ENCODE measurements at places on chromosomes 1 and 21.

- DNase-seq: no peak
These were observed 2.4 kb downstream of the PGLYRP4 start for GRCh38 chr1:153346077-153346723.

- no peak for DNase-seq
These were observed 18.1 kb downstream of the PCSK9 start for GRCh38 chr1:55057270-55057955.

GRCh38 chr1:228214921-228215662 is 7.2 kb downstream of the OBSCN start:
- DNase-seq: no peak

- DNase-seq: no peak
These were observed 61.0 kb downstream of the TOR3A start for GRCh38 chr1:179142889-179143299.

GRCh38 chr1:22090867-22091266 is 38.4 kb downstream of the CDC42 start:
- no peak for DNase-seq

DNA sequence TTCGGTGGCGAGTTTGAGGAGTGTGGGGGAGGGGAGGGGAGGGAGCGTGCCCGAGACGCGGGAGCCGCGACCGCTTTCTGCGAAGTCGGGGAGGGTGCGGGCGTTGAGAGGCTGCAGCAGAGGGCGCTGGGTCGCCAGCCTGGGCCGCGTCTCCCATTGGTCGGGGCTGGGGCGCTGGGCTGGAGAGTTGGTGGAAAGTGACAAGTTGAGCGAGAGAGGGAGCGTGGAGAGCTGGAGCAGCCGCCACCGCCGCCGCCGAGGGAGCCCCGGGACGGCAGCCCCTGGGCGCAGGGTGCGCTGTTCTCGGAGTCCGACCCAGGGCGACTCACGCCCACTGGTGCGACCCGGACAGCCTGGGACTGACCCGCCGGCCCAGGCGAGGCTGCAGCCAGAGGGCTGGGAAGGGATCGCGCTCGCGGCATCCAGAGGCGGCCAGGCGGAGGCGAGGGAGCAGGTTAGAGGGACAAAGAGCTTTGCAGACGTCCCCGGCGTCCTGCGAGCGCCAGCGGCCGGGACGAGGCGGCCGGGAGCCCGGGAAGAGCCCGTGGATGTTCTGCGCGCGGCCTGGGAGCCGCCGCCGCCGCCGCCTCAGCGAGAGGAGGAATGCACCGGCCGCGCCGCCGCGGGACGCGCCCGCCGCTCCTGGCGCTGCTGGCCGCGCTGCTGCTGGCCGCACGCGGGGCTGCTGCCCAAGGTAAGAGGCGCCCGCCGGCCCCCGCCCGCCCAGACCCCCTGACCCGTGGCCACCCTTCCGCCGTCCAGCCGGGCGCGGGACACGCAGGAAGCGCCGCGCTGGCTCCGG is at the start of gene ROR1:
Gene ROR1, plus strand, starts transcription at position 203 of the 802 bp plus-strand sequence.
- DNase-seq: peak; percentile 63

DNA sequence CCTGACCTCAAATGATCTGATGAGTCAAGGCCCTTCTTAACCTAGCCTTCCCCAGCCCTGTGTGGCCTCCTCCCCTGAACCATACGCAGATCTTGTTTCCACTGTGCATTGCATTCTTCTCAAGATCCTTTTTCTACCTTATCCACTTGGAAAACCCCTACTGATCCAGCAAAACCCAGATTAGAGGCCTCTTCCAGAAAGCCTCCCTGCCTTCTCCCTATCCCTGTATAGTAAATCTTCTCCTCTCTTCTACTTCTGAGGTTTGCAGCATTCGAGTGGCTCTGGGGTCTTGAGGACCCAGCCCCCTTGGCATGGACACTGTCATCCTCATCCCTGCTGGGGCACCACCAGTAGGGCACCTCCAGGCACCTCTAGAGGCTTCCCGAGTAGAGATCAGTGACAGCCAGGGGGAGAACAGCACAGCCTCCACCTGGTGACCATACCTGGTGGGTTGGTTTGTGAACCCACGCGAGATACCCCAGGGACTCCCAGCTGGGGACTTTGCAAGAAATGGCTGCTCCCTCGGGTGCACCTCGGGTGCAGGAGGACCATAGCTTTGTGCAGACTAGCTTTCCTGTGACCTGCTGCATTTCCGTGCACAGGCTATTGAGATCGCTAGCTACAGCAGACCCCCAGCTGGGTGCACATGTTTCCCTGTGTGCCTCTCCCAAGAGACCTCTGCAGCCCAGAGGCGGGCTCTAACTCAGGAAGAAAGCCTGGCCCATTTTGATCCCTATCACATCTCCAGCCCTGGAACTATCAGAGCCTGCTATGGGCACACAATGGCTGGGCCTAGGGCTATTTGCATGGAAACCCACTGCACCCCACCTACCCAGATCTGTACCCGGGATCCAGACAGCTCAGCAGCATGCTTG is 34.2 kb downstream of the MATN1 start:
- no peak for DNase-seq

GRCh38 chr21:33116676-33117075 is 46.7 kb downstream of the OLIG1 start:
- DNase-seq: no peak

DNA sequence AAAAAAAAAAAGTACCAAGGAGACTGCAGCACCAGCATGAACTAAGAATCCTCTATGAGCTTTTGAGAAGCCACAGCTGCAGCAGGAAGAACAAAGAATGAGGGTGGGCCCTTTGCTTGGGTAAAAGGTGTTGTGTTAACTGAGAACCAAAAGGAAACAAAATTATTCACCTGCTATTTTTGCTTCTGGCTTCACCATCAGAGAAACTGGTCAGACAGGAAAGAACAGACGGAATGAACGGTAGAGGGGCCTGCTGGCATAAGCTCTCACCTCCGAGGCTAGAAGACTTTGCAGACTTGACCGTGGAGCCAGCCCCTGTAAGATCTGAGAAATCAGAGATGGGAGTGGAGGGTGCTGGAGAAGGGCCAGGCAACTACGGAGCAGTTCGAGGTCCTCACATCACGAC is 27.6 kb downstream of the IL10RB start:
- DNase-seq: no peak

- DNase-seq: no peak
These were observed 39.9 kb downstream of the PEX14 start for GRCh38 chr1:10514490-10515235.

GRCh38 chr1:67626090-67626860 is 58.7 kb upstream of the GADD45A start:
- no peak for DNase-seq

- DNase-seq: no peak
These were observed 58.8 kb downstream of the ARHGEF10L start for GRCh38 chr1:17598251-17598650.

- DNase-seq: no peak
These were observed at the start of gene BECN2 for GRCh38 chr1:241957692-241958494. Gene BECN2, plus strand, starts transcription at chr1:241957767. Its CDS starts 0 bp downstream, at chr1:241957767.

DNA sequence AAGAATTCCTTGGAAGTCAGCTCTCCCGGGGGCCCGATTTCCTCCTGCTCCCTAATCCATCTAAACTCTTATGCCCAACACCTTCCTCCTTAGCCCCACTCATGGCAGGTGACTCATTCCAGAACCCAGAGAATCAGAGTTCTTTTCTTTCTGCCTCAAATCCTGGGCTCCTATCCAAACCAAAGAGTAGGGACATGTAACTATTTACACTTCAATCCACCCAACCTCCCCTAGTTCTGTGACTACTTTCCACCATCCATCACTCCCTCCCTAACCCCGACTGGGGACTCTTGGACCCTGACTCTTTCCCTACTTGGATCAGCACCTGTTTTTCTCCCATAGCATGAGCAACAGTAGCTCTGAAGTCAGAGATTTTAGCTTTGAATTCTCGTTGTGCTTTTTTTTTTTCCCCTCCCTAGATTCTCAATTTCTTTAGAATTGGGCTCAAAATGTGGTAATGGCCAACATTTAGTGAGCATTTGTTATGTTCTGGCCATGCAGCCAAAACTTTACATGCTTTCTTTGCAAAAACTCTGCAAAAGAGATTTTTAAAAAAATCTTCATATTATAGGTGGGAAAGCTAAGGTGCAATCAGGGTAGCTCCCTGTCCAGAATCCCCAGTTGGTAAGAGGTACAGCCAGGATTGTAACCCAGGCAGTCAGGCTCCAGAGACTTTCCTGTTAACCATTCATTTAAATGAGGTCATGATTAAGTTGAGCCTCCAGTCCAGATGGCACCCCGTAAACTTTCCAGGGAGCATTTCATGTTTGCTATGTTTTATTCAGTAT is 7.5 kb upstream of the CYP4A11 start:
- no peak for DNase-seq

GRCh38 chr1:11960715-11961114 is 19.5 kb upstream of the MFN2 start:
- DNase-seq: no peak

GRCh38 chr1:113429461-113430153 is 39.3 kb downstream of the MAGI3 start:
- no peak for DNase-seq

DNA sequence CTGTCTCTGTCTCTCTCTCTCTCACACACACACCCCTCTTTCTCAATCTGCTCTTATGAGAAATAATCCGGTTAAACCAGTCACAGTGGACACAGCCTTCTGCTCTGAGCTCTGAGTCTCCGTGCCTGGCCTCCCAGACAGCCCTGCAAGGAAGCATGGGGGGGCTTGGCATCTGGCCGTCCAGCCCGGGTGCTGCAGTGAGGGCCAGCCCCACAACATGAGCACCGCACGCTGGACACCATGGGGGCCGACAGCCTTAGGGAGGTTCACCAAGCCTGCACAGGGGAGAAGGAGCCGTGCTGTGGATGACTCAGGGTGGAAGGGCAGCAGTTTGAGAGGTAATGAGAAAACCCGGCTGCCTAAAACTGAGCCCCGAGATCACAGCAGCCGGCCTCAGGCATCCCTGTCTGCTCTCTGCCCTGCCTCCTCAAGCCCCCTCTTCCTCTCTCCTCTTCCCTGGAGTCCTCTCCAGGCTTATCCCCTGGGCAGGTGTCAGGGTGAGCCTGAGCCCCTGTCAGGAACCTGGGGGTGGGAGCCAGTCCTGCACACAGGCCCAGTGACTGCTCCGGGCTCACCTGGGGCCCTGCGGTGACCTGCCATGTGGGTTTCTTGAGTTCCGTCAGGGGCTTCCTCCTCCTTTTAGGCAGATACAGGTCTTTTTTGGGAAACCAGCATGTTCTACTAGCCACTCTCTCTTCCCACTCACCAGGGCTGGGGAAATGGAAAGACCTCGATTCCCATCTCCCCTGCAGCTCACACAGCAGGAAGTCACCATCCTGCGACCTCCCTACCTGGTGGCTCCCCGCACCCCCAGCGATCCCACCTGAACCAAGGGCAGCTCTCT is 92.8 kb downstream of the ITPKB start:
- DNase-seq: no peak

GRCh38 chr1:36864182-36864822 is 170.0 kb downstream of the GRIK3 start:
- peak; percentile 26 for DNase-seq

DNA sequence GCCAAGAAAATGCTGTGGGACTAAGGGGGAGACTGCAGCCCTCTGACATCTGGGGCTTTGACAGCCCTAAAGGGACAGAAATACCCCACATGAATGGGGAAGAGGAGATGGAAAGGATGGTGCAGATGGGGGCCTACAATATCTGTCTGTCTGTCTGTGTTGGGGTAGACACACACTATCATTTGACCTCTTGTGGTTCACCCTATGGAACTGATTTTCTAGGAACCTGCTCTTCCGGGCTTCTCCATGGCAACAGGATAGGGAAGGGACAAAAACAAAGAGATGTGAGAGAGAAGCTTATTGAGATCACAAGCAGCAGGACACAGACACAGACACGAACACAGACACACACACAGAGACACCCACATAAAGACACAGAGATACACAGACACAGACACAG is 17.1 kb downstream of the KIF21B start:
- no peak for DNase-seq

- DNase-seq: no peak
These were observed 17.5 kb downstream of the B3GALT5 start for GRCh38 chr21:39630191-39630591.

DNA sequence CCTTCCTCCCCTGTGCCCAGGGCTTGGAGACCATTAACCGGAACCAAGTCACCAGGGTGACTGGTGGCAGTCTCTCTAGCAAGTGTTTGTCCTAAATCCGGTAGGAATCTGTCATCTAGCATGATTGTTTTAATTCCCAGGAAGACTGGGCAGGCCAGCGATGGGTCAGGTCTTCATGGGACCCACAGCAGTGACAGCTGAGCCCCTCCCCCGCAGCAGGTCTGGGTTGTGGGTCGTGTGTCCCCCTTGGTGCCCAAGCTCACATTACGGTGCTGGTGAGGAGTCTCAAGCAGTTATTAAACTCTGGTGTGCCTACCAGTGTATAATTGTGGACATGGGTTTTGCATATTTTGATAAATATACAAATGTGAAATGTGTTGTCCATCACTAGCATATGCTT is 466.5 kb downstream of the MATN1 start:
- DNase-seq: no peak

- DNase-seq: no peak
These were observed 716 bp downstream of the CTBS start for GRCh38 chr1:84573481-84573966.

- DNase-seq: no peak
These were observed 4.5 kb downstream of the PARP1 start for GRCh38 chr1:226403201-226404034.

DNA sequence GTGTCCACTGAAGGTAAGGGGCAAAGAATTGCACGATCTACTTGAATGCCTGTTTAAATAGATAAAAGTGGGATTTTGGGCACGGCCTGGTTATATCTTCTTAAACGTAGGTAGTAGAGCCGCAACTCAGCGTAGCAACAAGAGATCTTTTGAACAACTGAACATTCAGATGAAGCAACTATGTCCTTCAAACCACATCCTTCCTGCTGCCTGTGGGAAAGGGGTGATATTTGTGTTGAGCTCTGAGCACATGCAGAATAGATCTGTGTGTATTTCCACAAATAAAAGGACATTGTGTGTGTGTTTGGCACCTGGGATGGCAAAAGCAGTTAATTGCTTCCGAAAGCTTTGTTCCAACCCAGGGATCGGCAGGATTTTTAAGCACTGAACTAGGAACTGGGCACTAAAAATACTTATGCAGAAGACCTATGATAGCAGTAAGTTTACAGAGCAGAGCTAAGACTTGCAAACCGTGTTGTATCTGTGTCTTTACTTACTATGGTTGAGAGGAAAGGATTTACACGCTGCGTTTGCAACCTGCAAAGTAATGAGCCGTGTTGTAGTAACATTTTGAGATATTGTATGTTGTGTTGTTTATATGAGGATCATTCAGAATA is 333.4 kb downstream of the CHRM3 start:
- DNase-seq: peak; percentile 15

- no peak for DNase-seq
These were observed 150.6 kb downstream of the GABPA start for GRCh38 chr21:25885405-25885804.
